ENCODE measurements at places on chromosomes 11 and 22.

- no peak for DNase-seq
Measured at GRCh38 chr22:26669060-26669481, 11.7 kb downstream of the MIAT start.

DNA sequence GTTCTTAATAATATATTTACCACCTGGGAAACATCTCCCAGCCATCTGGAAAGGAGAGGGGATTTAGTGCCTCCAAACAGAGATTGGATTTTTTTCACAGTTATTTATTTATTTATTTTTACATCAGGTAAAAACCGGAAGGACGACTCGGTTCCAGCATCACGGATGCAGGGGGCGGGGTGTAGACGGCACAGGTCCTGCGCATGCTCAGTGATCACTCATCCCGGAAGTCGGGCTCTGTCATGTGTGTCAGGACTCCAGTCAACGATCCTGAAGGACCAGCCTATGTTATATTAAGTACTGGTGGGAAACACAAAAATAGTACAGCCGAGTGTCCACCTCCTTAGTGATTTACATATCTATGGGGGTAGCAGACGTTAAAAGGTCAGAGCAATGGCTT lies 467.6 kb downstream of the NTM start:
- DNase-seq = no peak

DNA sequence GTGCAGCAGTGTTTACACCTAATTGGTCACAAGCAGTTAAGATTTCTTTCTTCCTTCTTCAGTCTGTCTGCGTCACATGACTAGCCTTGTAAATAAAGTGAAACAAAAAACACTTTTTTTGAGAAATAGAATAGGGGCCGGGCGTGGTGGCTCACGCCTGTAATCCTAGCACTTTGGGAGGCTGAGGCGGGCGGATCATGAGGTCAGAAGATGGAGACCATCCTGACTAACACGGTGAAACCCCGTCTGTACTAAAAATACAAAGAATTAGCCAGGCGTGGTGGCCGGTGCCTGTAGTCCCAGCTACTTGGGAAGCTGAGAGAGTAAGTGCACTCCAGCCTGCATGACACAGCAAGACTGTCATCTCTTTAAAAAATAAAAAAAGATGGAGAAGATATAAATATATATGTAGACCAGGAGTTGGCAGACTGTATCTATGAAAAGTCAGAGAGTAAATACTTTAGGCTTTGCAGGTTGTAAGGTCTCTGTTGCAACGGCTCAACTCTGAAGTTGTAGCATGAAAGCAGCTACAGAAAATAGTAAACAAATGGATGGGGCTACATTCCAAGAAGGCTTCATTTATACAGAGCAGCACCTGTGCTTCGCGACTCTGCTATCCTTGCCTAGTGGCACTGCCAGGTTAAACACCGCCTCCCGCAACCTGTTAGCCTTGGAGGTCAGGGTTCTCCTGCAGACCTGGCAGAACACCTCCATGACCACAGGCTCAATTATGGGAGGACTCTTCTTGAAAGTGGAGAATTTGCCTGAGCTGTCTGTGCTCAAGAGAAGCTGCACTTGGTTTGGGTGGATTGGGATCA lies 55.9 kb downstream of the PPP6R2 start:
- DNase-seq = no peak

DNA sequence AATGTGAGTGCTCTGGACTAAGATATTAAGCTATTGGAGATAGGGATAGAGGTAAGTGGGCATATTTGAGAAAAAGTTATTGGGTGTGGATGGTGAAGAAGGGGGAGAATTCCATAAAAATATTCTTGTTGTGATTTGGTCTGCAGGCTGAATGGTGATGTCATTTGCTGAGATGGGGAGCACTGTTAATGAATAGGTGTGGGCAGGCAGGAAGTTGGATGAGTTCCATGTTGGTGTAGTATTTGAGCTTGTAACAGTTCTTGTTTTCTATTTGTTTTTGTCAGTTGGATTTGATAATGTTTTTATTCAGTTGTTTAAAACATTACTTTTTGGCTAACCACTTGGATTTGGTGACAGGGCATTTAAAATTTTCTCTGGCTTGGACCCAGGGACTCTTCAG lies 168.8 kb downstream of the C11orf87 start:
- DNase-seq = no peak

GRCh38 chr11:95829580-95830259 lies 39.4 kb downstream of the CEP57 start:
- DNase-seq = no peak

Data from NK-92 treated with Interleukin-12 subunit alpha and Interleukin-12 subunit beta, amount 100 ng/mL, for 24 hours (cell line).